ENCODE measurements at places on chromosomes 2 and 18.

DNA sequence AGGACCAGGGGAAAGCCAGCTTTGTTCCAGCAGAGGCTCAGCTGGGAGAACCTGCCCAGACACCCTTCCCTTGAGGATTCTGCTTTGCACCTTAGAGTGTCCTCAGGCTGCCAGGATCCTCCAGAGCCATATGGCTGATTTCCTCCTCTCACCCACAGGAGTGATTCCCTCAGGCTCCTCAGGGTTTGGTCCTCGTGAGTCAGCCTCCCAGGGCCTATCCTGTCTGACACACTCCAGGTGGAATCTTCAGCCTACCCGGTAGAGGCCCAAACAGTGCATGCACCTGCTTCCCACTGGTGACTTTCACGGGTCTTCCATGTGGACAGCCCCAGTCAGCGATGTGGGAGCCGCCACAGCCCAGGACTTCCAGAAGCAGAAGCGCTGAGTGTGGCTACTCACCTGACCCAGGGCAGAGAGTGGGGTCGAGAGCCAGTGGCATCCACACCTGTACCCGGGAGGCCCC, 73.3 kb downstream of the TFCP2L1 start:
- DNase-seq = no peak

DNA sequence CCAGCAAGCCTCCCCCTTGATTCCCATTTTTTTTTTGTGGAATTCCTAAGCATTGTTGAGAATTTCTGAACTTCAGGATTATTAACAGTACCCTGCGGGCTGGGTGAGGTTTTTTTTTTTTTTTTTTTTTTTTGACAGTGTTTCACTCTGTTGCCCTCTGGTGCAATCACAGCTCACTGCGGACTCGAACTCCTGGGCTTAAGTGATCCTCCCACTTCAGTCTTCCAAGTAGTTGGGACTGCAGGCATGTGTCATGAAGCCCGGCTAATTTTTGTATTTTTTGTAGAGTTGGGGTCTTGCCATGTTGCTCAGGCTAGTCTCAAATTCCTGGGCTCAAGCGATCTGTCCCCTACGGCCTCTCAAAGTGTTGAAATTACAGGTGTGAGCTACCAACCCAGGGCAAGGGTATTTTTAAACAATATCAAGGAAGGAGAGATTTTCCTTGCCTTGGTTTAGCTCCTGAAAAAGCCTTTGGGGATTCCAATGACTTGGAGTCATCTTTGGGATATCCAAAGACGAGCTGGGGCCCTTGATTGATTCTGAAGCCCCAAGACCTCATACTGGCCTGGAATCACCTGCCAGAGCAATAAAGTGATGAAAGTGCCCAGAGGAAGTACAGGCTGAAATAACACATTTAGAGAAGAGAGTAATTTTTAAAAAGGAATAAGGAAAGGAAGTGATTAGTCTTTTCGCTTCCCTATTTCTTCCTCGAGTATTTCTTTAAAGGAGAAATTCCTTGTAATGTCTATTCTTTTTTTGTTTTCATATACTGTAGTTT, 240.2 kb downstream of the TGIF1 start:
- DNase-seq = no peak

DNA sequence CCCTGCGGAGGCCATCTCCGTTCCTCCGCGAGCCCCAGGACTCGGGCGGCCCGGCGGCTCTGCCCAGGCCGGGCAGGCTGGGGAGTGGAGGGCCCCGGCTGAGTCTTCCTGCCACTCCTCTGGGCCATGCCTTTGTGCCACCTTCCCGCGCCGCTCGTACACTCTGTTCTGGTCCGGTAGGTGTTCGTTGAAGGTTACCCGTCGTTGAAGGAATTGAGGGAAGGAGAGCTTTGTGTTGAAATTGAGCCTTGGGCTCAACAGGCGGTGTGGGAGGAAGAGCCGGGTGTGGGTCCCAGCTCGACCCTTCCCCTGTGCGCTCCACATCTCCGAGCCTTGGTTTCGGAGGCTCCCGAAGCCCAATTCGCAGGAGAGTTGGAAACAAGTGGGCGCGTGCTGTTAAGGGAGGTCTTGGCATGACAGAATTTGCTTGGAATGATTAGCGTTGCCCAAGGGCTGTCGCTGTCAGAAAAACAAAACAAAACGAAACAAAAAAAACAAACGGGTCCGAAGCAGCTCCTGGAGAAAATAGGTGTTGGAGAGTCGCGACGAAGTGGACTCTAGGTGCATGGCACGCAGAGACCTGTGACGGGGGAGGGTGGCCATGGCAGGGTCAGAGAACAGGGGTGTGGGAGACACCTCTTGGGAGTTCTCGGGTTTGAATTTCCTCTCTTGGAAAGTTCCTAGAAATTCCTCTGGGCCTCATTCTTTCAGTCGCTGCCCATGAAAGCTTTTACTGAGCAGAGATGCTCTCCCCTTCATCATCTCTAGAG, 1.2 kb upstream of the MZT2A start:
- DNase-seq = no peak

DNA sequence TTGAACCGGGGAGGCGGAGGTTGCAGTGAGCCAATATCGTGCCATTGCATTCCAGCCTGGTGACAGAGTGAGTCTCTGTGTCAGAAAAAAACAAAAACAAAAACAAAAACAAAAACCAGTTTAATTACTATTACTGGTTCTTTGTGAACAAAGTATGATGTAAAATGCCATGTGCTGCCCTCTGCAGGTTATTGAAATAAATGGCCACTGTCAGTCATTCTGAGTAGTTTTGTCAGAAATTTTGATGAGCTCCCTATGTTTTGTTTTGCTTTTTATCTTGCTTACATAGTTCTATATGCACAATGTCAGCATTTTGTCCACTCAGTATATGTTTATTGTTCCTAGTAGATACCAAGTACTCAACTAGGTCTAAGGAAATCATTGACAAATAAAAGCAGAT, 423.6 kb upstream of the CHST9 start:
- no peak for DNase-seq

- no peak for DNase-seq
These were observed 77.6 kb downstream of the AFF3 start for GRCh38 chr2:100064592-100065428.

DNA sequence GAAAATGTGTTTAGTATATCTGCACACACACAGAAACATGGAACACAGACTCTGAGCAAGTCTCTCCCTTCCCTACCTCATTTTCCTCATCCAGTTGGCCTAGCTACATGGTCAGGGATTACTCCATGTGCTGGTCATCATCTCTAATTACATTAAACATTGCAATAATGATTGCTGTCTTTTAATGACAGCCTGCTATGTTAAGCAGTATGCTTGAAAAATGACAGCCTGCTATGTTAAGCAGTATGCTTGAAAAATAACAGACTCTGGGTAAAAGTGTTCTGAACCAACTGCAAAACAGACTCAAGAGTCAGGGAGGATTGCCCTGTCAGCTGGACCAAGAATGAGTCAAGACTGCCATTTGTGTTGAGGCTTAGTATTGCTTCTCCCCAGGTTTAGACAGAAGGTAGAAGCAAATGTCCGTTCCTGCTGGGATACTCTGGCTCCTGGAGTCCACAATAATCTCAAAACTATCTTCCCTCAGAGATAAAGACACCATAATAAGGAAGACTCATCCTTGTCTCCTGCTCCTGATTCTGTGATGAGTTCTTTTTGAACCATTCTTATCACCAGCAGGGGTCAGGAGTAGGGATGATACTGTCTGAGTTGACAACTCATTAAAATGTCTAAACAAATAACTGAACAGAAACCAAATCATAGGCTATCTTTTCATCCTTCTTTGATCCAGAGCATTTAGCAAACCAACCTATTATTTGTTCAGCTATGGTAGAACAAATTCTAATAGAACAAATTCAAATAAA, 57.7 kb downstream of the CCDC93 start:
- no peak for DNase-seq

DNA sequence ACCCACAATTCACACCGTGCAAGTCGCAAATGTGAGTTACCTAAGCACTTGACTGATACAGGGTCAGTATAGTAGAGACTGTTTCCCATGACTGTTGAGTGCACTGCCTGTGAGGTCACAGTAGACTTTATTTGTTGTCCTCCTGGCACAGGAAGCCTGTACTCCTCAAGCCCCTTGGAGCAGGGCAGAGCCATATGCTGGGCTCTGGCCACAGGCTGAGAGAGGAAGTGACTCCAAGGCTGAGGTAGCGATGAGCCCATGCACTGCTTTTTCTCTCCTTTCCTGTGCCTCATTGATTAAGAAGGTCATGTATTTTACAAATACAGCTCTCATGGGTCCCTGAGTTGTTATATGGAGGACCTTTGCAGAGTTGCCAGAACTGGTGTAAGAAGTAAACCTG, 287.7 kb downstream of the SRBD1 start:
- DNase-seq = no peak

GRCh38 chr2:119827866-119828507, 68.3 kb downstream of the PTPN4 start:
- no peak for DNase-seq

DNA sequence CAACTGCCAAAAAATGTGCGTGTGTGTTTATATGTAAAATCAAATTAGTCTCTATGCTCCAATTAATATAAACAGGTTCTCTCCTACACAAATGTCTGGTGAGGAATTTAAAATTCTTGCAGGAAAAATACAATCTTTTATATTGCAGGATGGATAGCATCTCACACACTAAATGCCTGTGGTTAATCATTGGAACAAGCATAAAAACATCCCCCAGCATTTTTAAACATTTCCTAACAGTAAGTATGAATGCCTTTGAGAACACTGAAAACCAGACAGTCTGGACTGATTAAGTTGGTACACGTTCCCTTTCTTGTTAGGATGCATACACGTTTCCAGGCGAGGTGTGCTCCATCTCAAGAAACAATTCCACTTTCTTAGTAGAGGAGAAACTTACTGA, 29.9 kb upstream of the PDE1A start:
- DNase-seq = no peak

DNA sequence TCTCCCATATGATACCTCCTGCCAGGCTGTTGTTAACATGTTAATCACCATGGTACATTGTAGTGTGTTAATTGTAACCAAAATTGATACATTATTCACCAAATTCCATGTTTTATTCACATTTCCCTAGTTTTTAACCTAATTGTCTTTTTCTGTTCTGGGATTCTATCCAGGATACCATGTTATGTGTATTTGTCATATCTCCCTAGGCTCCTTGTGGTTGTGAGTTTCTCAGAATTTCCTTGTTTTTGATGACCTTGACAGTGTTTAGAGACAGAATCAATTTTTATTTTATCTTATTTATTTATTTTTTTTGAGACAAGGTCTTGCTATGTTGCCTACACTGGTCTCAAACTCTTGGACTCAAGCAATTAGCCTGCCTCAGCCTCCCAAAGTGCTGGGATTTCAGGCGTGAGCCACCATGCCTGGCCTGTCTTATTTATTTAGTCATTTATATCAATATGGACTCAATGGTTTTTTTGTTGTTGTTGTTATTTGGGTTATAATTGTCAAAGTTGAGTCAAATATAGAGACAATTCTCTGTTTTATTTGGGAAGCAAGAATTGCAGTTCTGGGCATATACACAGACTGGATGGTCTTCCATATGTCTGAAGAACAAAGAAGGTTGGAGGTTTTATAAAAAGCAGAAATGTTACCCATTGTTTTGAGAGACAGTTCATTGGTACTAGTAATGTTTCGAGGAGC, 42.6 kb downstream of the INPP4A start:
- no peak for DNase-seq

GRCh38 chr2:18066894-18067293, 188.4 kb downstream of the KCNS3 start:
- no peak for DNase-seq

- no peak for DNase-seq
These were observed 308.7 kb downstream of the AFF3 start for GRCh38 chr2:99833586-99834201.

DNA sequence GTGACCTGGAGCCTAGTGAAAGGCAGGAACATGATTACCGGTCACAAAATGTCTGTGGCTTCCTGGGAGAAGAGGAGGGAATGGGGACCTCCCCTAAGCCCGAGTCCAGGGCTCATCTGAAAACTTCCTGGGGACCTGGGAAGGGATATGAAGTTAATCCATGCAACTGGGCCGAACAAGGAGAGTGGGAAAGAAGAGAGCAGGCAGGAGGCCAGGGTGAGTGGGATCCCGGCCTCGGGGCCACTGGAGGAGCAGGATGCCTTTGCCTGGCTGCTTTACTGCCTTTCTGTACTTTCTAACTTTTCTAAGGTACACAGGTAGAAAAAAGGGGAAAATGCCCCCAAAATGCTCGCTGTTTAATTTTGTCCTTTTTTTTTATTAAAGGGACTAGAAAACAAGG, 43.4 kb upstream of the MAL start:
- no peak for DNase-seq

- no peak for DNase-seq
These were observed 6.6 kb downstream of the SH3RF3 start for GRCh38 chr2:109135359-109136197.

- DNase-seq = no peak
These were observed 25.7 kb upstream of the COX7A2L start for GRCh38 chr2:42386682-42387081.

DNA sequence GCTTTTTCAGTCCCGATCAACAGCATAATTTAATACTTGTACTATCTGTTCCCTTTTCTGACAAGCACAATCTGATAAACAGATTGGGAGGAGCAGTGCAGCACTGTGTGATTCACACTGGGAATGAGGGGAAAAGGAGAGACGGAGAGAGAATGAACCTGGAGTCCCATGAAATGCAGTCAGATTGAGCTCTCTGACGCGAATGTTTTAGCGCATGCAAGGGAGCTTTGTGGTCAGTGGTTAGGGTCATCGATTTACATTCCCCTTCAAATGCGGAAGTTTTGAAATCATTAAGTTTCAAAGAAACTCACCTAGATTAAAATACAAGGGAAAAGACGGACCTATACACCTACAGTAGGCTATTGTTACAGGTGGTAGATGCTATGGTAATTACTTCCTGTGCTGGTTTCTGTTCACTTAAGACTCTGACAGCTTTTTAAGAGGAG, 99.6 kb downstream of the KCTD1 start:
- DNase-seq = no peak

Measured in nephron progenitor cell (in vitro differentiated cells).